Activated naive CD8-positive, alpha-beta T cell treated with anti-CD3 and anti-CD28 coated beads, Interleukin-2, amount 10 ng/mL, durations not matched to agents 7 days and 5 days (primary cell): ENCODE measurements at places on chromosomes 7 and 10. TPM values are rescaled to one million over a fixed set of nuclear protein-coding genes. Genes with fewer than 3 reads are reported as not detected.

BAG3 gene
- 15.0 TPM for total RNA-seq

CTTNBP2 gene
- total RNA-seq, result not detected

PRF1 gene
- 165 TPM for total RNA-seq

DNA sequence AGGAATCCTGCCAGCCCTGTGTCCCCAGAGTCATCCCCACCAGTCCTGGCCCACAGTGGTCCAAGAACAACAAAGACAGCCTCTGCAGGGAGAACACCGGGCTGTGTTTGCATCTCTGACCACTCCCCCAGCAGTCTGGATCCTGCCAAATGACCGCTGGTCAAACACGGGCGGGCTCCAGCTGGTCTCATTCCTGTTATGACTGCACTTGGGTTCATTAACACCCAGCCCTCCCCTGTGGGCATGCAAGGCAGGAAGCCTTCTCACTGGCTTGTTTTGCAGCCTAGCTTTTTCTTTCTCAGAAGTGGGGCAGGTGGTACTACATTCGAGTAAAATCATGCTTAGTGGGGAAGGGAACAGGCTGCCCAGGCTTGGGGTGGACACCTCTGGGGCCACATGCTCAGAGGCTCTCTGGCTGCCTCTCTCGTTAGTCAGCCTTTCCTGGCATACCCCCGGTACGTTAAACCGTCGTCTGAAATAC lies 190.0 kb downstream of the PLXNA4 start:
- peaks cover 2% of the 10 kb centered on the region for H3K4me1 ChIP-seq
- H3K36me3 ChIP-seq, result peaks cover 4% of the 10 kb centered on the region
- no peak for DNase-seq
- peaks cover 51% of the 10 kb centered on the region for H3K27me3 ChIP-seq
- H3K27ac ChIP-seq, result no peak overlapping the region
- no peak overlapping the region for H3K4me3 ChIP-seq

GRCh38 chr7:29878081-29878688 lies 71.9 kb downstream of the WIPF3 start:
- H3K4me3 ChIP-seq, result no peak overlapping the region
- DNase-seq, result no peak
- H3K4me1 ChIP-seq, result no peaks in the 10 kb centered on the region
- peaks cover 3% of the 10 kb centered on the region for H3K27me3 ChIP-seq

ABCB1 gene
- 35.0 TPM for total RNA-seq

- peak overlapping the region; percentile 71 for H3K4me3 ChIP-seq
- DNase-seq, result no peak
- H3K27me3 ChIP-seq, result no peaks in the 10 kb centered on the region
- peaks cover 8% of the 10 kb centered on the region for H3K36me3 ChIP-seq
- peaks cover 81% of the 10 kb centered on the region for H3K4me1 ChIP-seq
These were observed 32.6 kb downstream of the PIP4K2A start for GRCh38 chr10:22681783-22682183.

GRCh38 chr7:82527851-82528250 lies 84.3 kb upstream of the CACNA2D1 start:
- no peaks in the 10 kb centered on the region for H3K36me3 ChIP-seq
- no peaks in the 10 kb centered on the region for H3K4me1 ChIP-seq
- no peak overlapping the region for H3K4me3 ChIP-seq
- no peak overlapping the region for H3K27ac ChIP-seq

GRCh38 chr7:81949306-81949705 lies 179.5 kb upstream of the HGF start:
- no peaks in the 10 kb centered on the region for H3K27me3 ChIP-seq
- H3K4me1 ChIP-seq, result no peaks in the 10 kb centered on the region
- no peak overlapping the region for H3K27ac ChIP-seq
- no peaks in the 10 kb centered on the region for H3K36me3 ChIP-seq
- no peak for DNase-seq
- no peak overlapping the region for H3K4me3 ChIP-seq

DNA sequence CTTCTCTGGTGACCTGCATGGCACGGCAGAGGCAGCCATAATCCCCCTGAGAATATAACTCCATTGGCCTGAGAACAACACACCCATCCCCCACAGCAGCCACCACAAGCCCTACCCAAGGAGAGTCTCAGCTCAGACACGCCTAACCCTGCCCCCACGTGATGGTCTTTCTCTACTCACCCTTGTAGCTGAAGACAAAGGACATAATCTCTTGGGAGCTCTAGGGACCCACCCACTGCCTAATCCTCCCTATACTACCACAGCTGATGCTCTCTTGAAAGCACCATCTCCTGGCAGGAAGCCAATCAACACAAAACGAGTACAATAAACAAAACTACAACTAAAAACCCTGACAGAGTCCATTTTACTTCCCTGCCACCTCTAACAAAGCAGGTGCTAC lies 30.7 kb upstream of the HPSE2 start:
- no peak overlapping the region for H3K27ac ChIP-seq
- no peaks in the 10 kb centered on the region for H3K4me1 ChIP-seq
- H3K27me3 ChIP-seq, result peaks cover 6% of the 10 kb centered on the region
- no peak overlapping the region for H3K4me3 ChIP-seq
- no peaks in the 10 kb centered on the region for H3K36me3 ChIP-seq
- DNase-seq, result no peak

- H3K4me1 ChIP-seq, result no peaks in the 10 kb centered on the region
- DNase-seq, result no peak
- no peak overlapping the region for H3K27ac ChIP-seq
These were observed 1150.3 kb downstream of the TYW1 start for GRCh38 chr7:68146983-68147382.

DNA sequence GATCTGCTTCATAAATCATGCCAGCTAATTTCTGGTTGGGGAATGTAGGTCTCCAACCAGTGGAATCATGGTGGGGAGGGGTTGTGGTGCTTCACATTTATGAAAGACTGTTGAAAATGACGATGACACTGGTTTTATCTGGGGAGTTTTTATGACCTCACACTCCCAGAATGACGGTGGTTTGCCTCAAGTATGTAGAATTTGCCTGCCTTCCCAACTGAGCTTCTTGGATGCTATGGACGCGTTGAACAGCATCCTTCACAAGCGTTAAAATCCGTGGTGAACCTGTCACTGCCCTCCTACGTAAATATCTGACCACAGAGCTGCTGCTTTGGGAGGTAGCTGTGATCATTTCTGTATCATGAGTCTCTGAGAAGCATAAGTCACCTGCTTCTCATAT lies 3.3 kb downstream of the INSYN2A start:
- H3K36me3 ChIP-seq, result no peaks in the 10 kb centered on the region
- H3K4me3 ChIP-seq, result no peak overlapping the region
- H3K27ac ChIP-seq, result no peak overlapping the region
- H3K27me3 ChIP-seq, result peaks cover 32% of the 10 kb centered on the region
- no peaks in the 10 kb centered on the region for H3K4me1 ChIP-seq

GRCh38 chr10:66964946-66965345 lies 39.1 kb downstream of the LRRTM3 start:
- no peaks in the 10 kb centered on the region for H3K27me3 ChIP-seq
- DNase-seq, result no peak
- H3K36me3 ChIP-seq, result no peaks in the 10 kb centered on the region

GRCh38 chr7:28442540-28443420 lies 30.5 kb downstream of the CREB5 start:
- peaks cover 12% of the 10 kb centered on the region for H3K27me3 ChIP-seq
- H3K4me3 ChIP-seq, result no peak overlapping the region
- H3K27ac ChIP-seq, result no peak overlapping the region
- H3K36me3 ChIP-seq, result no peaks in the 10 kb centered on the region
- H3K4me1 ChIP-seq, result no peaks in the 10 kb centered on the region

DLX5 gene
- not detected for total RNA-seq

GRCh38 chr10:84312816-84313215 lies 15.6 kb upstream of the CCSER2 start:
- peaks cover 30% of the 10 kb centered on the region for H3K4me1 ChIP-seq
- H3K27ac ChIP-seq, result no peak overlapping the region
- peaks cover 1% of the 10 kb centered on the region for H3K27me3 ChIP-seq
- DNase-seq, result no peak
- H3K36me3 ChIP-seq, result peaks cover 2% of the 10 kb centered on the region
- H3K4me3 ChIP-seq, result no peak overlapping the region

DNA sequence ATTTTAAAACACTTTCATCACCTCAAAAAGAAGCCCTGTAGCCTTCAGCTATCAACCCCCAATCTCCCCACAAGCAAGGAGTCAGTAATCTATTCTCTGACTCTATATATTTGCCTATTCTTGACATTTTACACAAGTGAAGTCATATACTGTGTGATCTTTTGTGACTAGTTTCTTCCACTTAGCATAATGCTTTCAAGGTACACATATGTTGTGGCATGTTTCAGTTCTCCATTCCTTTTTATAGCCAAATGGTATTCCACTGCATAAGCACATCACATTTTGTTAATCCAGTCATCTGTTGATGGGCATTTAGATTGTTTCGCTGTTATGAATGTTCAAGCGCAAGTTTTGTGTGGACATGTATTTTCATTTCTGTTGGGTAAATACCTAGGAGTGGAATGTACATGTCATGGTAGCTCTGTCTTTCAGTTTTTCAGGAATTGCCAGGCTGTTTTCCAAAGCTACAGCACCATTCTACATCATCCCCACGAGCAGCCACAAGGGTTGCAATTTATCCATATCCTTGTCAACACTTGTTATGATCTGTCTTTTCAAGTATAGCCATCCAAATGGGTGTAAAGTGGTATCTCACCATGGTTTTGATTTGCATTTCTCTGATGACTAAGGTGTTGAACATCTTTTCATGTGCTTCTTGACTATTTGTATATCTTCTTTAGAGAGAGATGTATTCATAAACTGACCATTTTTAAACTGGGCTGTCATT lies 405.6 kb downstream of the KCNMA1 start:
- no peak overlapping the region for H3K4me3 ChIP-seq
- H3K27ac ChIP-seq, result no peak overlapping the region
- H3K4me1 ChIP-seq, result no peaks in the 10 kb centered on the region
- H3K36me3 ChIP-seq, result no peaks in the 10 kb centered on the region
- H3K27me3 ChIP-seq, result peaks cover 8% of the 10 kb centered on the region

GRCh38 chr10:18880530-18880929 lies 168.1 kb upstream of the MALRD1 start:
- no peaks in the 10 kb centered on the region for H3K36me3 ChIP-seq
- H3K27me3 ChIP-seq, result no peaks in the 10 kb centered on the region
- H3K27ac ChIP-seq, result no peak overlapping the region
- DNase-seq, result no peak

- no peak overlapping the region for H3K4me3 ChIP-seq
- H3K4me1 ChIP-seq, result no peaks in the 10 kb centered on the region
- H3K36me3 ChIP-seq, result no peaks in the 10 kb centered on the region
- H3K27ac ChIP-seq, result no peak overlapping the region
These were observed 85.4 kb upstream of the NPTX2 start for GRCh38 chr7:98531717-98532116.

DNA sequence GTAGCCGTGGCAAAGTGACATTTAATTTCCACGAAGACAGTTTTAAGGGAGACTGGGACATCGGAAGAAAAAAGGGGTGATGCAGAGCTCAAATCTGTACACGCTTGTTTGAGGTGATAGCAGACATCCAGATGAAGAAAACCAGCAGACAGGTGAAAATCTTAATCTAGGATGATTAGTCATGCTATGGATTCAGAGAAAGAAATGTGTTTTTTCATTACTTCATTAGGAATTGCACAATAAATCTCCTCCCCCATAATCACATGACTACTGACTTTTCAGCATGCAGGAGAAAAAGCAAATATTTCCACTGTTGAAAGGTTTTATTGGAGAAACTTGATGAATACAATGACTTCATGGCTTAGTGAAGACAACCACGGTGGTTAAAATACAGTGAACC lies 2.5 kb downstream of the NUDT5 start:
- no peak for DNase-seq
- peaks cover 32% of the 10 kb centered on the region for H3K4me1 ChIP-seq
- no peaks in the 10 kb centered on the region for H3K27me3 ChIP-seq
- H3K36me3 ChIP-seq, result peaks cover 11% of the 10 kb centered on the region

- peaks cover under 1% of the 10 kb centered on the region for H3K4me1 ChIP-seq
- no peaks in the 10 kb centered on the region for H3K27me3 ChIP-seq
- DNase-seq, result no peak
- no peak overlapping the region for H3K4me3 ChIP-seq
- peaks cover 8% of the 10 kb centered on the region for H3K36me3 ChIP-seq
These were observed 152.9 kb upstream of the ASAH2 start for GRCh38 chr10:50404021-50404773.

MYOF gene
- total RNA-seq, result 0.91 TPM
